ENCODE measurements at places on chromosomes 4 and X.

DNA sequence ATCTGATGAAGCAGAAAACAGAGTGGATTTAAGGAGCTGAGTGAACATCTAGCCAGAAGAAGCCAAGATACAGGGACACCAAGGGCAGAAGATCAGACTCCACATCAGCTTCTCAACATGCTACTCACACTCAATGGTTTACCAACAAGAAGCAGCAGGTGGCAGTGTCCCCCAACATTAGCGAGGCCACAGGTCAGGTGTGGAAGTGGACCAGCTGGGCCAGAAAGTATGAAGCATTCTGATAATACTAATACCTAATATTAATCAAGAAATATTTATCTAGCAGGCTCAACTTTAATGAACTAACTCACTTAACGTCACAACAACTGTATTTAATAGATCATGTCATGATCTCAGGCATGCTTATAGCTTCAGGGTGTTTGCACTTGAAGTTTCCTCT lies 73.4 kb upstream of the TTC29 start:
- DNase-seq = peak; percentile 49

- DNase-seq = no peak
Observed at GRCh38 chr4:166197166-166197565, 324.1 kb downstream of the TLL1 start.

DNA sequence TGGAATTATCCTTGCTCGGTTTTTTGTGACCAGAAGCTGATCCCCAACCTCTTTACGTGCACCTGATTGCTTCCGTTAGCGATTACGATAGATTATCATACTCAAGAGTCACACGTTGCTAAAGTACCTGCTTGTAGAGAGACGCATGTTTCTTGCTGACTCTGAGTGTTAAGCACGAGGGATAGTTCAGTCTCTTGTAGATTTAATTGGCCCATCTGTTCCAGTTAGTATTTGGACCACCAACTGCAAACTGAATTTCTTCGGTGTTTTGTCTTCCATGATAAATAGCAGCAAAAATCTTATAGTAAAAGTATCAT lies 516 bp upstream of the COX18 start:
- no peak for DNase-seq

DNA sequence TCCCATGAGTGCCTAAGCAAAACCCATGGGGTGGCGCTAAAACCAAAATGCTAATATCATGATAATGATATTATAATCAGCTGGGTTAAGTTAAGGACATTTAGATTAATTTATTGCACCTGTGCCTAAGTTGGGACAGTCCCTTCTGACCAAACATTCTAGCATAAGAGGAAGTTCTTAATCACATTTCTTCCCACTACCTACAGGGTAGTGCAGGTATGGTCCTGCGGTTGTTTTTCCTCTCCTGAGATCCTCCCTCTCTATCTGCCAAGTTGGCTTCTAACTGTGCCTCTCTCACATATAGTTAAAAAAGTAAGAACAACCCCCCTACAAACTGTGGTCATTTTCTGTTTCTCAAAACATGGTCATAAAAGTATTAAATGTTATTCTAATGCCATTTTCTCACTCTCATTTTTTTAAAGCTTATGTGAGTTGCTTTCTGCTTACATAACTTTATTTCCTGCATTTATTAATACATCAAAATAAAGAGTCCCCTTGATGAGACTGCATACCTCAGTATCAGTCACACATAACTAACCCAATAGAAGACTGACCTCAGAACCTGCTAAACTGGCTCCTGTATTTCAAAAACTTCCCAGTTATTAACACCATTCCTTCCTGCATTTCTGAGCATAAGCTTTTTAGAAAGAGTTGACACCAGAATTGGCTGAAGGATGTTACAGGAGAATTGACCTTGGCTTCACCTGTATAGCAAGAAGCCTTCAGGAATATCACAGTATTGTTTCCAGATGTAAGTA lies 1332.5 kb downstream of the FSTL5 start:
- no peak for DNase-seq

GRCh38 chrX:108412783-108413182 lies 25.4 kb downstream of the COL4A6 start:
- no peak for DNase-seq

DNA sequence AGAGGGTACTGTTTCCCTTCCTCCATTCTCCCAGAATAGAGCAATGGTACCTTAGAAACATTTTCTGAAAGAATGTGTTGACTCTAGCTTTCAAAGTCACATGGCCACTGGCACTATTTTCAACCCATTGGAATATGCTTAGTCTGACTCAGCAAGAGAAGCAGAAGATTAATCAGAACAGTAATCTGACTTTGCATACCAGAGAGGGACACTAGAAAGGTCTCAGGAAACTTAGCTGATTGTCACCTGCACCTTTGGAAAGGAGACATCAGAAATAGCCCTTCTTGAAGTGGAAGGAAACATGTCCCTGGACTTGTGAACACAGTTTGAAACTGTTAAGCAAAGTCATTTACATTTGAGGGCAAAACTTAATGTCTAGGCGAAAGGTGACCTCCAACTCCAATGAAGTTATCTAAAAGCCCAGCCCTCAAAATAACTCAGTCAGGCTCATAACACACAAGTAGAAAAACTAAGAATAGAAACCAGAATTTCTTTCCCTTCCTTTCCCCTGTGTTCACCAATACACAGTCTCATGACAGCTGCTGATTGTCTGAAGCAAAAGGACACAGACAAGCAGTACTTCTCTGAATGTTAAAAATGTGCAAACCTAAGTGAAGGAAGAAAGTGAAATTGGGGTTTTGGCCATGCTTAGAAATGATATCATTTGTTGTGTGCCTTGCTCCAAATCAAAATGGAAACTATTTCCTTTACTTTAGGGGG lies 270.8 kb downstream of the GRIA3 start:
- no peak for DNase-seq

GRCh38 chr4:28557755-28558154 lies 1697.1 kb downstream of the STIM2 start:
- DNase-seq = no peak

DNA sequence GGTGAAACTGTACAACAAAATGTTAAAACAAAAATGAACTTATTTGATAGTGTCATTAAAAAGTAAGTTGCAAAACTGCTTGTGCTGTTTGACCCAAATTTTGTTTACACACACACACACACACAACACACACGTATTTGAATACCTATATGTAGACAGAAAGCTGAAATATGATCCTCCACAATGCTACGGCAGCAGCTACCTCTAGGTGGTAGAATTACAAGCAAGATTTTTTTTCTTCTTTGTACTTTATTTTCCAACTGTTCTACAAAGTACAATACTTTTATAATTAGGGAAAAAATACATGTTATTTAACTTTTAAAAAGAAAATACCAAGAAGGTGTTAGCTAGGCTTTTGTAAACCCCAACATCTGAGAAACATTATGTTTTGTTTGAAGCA lies 1.2 kb downstream of the CYTL1 start:
- no peak for DNase-seq

GRCh38 chr4:24063731-24064130 lies 173.9 kb upstream of the PPARGC1A start:
- no peak for DNase-seq

DNA sequence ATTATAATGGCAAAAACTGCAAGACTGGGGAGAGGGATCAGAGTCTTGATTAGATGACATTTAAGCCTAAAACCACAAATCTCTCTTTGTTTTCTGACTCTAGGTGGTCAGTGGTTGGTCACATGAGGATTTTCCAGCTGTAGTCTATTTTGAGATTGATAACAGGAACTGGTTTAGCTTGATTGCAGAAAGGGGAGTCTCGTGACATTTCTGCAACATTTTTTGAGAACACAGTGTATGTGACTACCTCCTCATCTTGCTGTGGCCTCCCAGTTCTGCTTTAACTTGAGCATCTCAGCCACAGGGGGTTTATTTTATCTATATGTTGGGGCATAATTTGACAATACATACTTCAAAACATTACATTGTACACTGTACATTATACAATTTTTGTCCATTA lies 726.4 kb upstream of the MAGEB2 start:
- no peak for DNase-seq

DNA sequence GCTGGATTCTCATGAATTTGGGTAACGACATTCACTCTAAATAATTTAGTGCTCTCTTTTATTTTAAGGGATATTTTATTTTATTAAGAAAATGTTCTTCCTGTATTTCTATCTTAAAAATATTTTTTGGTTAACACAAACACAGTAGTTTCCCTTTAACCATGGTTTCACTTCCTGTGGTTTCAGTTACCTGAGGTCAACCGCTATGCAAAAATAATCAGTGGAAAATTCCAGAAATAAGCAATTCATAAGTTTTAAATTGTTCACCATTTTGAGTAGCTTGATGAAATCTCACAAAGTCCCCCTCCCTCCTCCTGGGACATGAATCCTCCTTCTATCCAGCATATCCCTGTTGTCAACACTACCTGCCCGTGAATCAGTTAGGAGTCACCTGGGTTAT lies 71.4 kb downstream of the GBA3 start:
- no peak for DNase-seq

DNA sequence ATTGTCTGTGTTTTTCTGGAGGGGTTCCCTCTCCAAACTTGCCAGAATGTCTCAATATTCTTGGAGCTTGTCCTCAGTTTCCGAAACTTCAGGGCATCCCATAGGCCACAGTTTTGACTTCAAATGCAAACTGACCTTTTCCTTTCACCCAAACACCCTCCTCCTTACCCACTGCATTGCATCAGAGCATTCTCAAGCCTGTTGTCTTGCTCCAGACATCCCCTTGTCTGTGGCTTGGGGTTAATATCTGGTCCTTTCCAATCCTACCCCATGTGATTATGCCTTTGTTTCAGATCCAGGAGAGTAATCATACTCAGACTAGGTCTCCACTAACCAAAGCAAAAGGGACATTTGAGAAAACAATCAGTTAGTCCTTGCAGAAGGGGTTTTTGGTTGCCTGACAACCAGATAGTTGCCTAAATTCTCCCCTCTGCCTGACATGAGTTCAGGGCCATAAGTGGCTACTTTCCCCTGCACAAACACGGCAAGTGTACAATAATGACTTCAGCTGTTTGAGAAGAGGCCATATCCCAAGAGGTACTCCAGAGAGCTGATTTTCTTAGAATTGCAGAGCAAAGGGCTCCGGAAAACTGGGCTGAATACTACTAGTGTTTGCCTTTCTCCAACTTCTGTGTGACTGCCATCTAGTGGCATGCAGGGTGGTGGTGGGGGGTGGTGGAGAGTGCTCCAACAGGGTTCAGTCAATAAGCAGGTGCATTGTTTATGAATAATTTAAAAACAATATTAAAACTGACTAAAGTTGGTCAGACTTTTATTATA lies 130.2 kb downstream of the CHRDL1 start:
- DNase-seq = peak; percentile 36

DNA sequence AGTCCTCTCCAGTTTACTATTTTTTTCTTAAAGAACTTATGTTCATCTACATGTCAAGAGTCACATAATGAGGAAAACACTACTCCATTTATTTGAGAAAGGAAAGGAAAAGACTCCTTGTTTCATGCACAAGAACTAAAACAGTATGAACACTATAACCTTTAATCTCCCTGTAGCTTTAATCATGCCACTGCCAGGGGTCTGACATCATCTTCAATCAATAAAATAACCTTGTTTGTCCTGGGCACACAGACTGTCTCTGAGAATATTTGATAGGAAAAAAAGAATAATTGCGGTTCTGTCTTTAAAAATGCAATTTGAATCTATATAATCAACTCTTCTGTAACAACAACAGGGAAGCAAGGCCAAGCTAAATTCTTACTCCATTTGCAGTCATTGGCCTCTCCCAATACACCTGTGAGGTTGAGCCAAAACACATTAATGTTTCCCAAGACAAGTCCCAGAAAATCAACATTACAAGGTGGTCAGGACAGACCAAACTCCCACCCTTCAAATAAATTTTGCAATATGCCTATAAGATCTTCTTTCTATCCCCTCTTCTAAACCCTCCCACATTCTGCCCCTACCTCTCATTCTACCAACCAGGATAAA lies 13.2 kb downstream of the AMOT start:
- no peak for DNase-seq

DNA sequence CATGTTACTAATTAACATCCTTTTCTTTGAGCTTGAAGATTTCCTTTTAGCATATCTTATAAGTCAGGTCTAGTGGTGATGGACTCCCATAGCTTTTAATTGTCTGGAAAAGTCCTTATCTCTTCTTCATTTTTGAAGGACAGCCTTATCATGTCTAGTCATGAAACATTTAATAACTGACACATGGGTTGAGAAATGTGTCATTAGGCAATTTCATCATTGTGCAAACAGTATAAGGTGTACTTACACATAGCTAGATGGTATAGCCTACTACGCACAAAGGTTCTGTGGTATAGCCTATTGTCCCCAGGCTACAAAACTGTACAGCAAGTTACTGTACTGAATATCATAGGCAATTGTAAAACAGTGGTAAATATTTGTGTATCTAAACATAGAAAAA lies 34.5 kb upstream of the ALG13 start:
- DNase-seq = no peak

- DNase-seq = no peak
Observed at GRCh38 chrX:109952050-109952449, 50.9 kb upstream of the TMEM164 start.

Data from DND-41 (cell line).